Stimulated activated CD8-positive, alpha-beta memory T cell treated with anti-CD3 and anti-CD28 coated beads, Interleukin-2, amount 100 ng/mL, for 48 hours (primary cell): ENCODE measurements at places on chromosomes 6 and 20.

GRCh38 chr20:64143018-64143801 is 21.0 kb upstream of the MYT1 start:
- DNase-seq: no peak

DNA sequence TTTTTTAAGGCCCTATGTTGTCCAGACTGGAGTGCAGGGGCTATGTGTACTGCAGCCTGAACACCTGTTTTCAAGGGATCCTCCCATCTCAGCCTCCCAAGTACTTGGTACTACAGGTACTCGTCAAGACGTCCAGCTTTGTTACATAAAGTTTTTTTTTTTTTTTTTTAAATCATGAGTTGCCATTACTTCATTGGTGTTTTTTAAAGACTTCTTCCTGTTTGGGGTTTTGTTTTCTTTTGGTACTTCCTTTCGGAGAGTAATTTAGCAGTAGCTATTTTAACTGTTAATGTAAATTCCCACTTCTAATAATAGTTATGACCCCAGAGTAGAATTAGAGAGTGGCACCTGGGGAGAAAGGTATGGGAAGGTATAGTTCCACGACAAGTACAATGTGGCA is 10.5 kb downstream of the ZNFX1 start:
- DNase-seq: no peak

- DNase-seq: no peak
These were observed 22.5 kb downstream of the BRPF3 start for GRCh38 chr6:36219081-36219480.

DNA sequence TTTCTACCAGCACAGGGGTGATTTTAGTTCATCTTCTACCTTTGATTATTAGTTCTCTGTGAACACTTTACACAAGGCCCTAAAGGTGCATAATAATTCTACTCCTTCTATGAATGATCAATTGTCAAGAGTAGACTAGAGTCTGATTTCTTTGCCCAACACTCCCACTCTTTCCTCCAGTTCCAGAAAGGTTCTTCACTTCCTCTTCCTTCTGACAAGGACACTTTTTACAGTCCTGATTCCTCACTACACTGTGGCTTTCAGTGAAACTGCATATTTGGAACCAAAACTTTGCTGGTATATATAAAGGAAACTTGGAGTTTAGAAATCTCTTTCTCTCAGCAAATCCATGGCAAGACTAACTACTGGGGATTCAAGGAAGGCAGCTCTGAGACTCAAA is 10.6 kb upstream of the RSPO3 start:
- no peak for DNase-seq
